ENCODE measurements at places on chromosomes 2 and 18.

GRCh38 chr18:9578306-9578705 lies 36.1 kb downstream of the PPP4R1 start:
- DNase-seq = peak; percentile 42

- peak; percentile 53 for DNase-seq
Observed at GRCh38 chr2:228938629-228939028, 332.5 kb downstream of the PID1 start.

- no peak for DNase-seq
Observed at GRCh38 chr18:34764451-34764850, 54.4 kb downstream of the DTNA start.

DNA sequence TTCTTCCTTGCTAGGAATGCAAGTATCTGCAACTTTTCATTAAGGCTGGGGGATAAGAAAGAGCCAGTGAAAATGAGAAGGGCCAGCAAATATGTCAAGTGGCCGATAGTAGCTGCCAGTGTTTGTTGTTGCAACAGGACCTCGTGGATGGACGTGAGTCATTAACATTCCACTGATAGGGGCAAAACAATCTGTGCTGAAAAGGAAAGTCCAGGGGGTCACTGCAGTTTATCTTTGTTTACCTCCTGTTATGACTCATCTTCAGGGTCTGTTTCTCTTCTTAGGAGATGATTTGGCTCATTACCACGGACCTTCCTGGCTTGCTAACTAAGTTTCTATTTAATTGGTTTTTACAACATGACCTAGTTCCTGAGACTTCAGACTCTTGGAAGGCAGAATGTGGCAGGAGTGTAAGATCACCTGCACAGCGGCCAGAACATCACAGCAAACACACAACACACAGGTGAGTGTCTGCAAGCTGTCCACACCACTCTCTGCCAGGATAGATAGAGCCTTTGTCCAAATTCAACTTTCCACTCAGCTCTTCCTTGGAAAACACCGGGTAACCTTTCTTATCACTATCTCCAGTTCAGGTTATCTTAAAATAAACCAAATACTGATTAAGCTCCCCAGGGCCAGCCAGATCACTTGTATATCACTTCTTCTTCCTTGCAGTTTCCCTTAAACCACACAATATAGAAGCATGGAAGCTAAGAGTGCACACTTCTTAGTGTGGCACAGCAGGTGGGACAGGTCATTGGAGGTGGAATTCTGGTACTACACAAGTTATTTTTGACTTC lies 157.5 kb upstream of the LMAN1 start:
- peak; percentile 99 for DNase-seq

- peak; percentile 91 for DNase-seq
Observed at GRCh38 chr2:69138793-69139459, 125.9 kb downstream of the ANTXR1 start.

- no peak for DNase-seq
Observed at GRCh38 chr18:48138660-48139430, 208.4 kb upstream of the SMAD2 start.

- DNase-seq = no peak
Observed at GRCh38 chr2:1016500-1016899, 65.9 kb downstream of the SNTG2 start.

GRCh38 chr2:222301053-222301795 lies 2.4 kb upstream of the PAX3 start:
- DNase-seq = no peak

GRCh38 chr18:70015127-70015526 lies 67.5 kb upstream of the CD226 start:
- no peak for DNase-seq

DNA sequence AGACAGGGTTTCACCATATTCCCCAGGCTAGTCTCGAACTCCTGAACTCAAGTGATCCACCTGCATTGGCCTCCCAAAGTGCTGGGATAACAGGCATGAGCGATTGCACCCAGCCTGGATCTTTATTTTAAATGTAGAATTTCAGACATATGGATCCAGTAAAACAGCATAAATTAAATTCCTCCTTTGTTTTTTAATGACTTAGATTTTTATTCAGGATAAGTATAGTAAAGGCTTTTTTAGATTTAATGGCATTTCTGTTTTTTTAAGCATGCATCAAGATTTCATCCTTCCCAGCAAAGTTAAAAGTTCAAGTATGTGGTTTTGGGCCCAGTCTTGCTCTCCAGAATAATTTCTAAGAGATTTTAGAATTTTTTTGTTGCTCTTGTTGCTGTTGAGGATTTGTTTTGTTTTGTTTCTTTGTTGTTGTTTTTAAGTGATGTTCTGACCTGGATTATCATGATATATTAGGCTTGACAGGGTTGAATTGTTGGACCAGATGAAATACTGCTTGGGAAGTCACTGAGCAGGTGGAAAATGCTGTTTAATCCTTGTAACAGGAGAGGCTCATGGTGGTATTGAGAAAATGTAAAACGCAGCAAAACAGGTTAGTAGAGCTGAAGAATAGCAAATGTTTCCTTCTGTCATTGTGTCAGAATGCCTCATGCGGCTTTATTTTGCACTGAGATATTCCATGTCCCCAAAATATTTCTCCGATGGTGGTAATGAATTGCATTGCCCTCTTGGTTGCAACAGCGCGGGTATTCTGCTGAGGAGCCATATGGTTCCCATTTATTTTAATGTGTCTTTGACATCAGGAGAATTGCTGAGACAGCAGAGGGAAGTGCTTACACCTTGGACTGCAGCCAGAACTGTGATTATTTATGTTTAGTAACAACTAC lies 147.9 kb downstream of the GALNT3 start:
- DNase-seq = no peak

DNA sequence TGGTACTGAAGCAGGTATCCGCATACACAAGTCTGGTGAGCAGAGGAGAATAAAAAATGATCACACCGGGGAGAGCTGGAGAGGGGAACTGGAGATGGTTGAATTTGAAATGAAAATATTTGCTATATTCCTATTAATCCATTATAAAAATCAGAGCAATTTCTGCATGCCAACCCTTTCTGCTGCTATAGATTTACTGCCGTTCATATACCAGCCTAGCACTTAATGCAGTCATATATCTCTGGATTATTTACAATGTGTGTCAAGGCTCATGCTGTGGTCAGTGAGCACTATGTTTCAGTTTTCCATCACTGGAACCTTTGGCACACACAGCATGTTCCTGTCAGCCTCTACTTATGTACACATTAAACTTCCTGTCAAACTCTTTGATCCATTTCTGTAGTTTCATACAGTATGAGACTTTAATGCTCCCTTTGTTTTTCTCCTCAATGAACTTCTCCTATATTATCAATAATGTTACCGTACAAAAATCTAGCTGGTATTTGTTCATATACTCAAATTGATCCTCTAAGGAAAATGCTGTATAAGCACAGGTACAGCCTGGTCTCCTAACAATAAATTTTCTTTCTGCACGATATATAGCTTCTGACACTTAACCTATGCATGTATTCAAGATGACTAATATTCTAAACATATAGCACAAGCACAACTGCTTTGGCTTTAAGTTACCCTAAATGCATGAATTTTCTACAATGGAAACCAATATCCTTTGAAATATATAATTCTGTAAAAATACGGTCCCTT lies 36.7 kb downstream of the FANCL start:
- peak; percentile 16 for DNase-seq

DNA sequence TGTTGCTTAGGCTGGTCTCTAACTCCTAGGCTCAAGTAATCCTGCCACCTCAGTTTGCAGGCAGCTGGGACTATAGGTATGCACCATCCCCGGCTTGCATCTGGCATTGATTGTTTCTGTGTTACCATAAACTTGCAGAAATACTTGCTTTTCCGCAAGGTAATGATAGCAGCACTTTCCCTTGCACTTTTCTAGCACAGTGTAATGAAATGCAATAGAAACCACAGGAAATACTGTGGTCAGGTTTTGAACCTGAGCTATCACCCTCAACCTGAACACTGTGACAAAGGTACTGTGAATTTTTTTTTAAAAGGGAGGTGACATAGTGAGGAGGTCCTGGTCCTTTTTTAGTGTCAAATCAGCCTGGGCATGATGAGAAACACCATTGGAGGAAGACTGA lies 38.3 kb downstream of the DHRS9 start:
- no peak for DNase-seq

DNA sequence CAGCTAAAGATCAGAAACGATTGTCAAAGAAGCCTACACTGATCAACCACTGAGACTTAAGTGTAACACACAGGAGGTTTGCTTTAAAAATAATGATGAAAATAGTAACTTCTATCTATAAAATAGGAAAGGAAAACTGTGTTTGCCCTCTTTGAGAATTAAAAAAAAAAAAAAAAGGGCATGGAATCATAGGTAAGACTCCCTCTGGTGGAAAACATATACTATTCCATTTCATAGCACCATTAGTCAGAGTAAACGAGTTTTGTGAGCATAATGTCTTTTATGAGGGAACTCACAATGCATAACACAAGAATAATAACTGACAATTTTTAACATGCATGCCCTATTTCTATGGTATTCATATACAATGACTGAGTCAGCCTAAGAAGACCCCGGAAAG lies 36.3 kb downstream of the SLC35F5 start:
- peak; percentile 25 for DNase-seq

DNA sequence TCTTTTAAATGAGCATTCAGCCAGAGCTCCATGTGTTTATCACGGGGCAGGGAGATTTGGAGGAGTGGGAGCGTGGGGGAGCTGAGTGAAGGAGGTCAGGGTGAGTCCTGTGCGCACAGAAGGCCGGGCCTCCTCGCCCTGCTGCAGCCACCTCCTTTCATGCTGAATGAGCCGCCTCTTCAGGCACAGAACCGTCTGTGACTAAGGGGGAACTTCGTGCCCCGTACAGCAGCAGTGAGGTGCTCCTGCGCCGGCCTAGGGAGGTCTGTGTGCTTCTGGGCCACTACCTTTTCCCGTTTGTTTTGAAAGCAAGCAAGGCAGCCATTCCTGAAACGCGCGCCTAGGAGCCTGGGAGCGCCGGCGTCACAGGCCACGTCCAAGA lies 27.1 kb upstream of the ZNF516 start:
- DNase-seq = no peak

- no peak for DNase-seq
Observed at GRCh38 chr18:61292280-61293035, 40.8 kb upstream of the CDH20 start.

DNA sequence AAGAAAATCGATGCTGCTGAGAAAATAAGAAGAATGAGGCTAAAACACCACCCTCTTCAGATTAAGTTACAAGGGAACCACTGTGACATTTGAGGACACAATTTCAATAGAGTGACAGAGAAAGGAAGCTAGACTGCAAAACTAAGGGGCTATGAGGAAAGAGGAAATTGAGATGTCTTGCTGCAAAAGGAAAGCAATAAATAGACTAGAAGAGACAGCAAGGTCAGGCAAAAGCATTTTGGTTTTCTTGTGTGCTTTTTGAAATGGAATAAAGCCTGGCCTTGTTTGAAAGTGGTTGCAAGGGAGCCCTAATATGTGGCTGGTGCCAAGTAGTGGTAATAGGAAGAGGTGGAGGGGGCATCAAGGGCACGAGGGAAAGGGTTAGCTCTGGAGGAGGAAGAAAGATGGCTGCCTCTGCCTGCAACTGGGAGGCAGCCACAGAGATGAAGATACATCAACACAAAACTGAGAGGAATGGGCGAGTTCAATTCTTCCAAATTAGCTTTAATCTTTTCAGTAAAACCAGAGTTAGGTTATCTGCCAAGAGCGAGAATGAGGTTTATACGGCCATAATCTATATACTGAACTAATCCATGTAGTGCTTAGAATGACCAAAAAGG lies 1.2 kb upstream of the MRO start:
- no peak for DNase-seq

DNA sequence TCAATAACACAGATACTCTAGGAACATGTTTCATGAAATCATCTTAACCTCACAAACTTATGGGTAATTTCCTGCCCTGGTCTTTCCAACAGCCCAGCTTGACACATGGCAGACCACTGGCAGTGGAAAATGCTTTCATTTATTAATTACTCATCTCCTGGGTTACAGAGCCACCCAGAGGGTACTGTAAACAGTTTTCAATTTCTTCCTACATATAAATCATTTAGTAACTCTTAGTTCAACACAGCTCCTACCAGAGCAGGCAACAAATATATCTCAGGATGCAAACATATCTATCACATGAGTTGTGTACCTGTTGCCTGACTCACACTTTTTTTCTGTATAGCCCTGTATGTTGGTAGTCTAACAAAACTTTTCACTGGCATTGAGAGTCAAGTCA lies 99.2 kb upstream of the VRK2 start:
- no peak for DNase-seq

DNA sequence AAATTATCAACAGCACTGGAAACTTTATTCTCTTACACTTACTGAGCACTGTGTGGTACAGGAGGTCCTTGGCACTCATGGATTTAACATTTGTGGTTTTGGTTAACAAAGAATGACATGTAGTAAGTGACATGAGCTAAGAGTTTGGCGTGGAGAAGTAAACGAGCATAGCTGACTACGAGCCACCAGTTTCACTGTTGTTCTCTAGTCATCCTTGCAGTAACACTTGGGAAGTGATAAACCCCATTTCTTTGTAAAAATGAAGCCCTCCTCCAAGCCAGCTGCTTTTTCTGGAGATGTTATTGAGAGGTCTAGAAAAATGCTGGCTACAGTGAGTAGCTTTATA lies 32.7 kb downstream of the QPCT start:
- peak; percentile 35 for DNase-seq

GRCh38 chr2:201413143-201413542 lies 38.1 kb downstream of the TRAK2 start:
- DNase-seq = no peak

GRCh38 chr2:173221937-173222594 lies 132.6 kb upstream of the CDCA7 start:
- no peak for DNase-seq

GRCh38 chr2:171081649-171082111 lies 79.0 kb downstream of the TLK1 start:
- no peak for DNase-seq

GRCh38 chr2:230443541-230443940 lies 27.5 kb downstream of the SP100 start:
- DNase-seq = peak; percentile 44

DNA sequence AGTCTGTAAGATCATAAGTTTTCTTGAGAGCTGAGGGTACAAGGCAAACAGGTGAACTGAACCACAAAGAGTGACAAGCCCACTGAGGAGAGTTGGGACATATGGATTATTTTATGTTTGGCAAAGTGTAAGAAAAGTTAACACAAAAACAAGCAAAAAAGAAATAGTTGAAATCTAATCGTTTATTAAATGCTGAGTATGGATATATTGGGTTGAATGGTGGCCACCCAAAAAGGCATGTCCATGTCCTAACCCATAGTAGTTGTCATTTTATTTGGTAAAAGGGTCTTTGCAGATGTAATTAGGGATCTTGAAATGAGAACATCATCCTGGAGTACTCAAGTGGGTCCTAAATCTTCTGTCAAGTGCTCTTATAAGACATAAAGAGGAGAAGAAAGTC lies 24.9 kb upstream of the TWIST2 start:
- DNase-seq = no peak

DNA sequence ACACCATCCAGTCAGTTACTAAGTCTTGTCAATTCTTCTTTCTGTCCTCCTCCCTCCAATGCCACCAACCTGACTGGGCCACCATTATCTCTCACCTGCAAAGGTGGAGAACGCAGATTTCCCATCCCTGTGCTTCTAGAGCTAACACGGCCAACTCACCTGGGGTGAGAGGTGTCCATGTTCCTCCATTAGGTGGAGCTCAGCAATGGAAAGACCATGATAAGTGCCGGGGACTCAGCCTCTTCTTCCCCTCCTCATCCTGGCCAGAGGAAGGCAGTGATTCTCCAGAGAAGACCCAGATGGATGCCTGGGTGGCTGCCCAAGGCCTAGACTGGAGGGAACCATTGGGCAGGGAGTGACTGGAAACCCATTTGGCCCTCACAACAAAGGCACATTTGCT lies 48.1 kb upstream of the SLC1A4 start:
- DNase-seq = no peak

- DNase-seq = no peak
Observed at GRCh38 chr2:157421331-157421944, 22.5 kb downstream of the CYTIP start.

- peak; percentile 54 for DNase-seq
Observed at GRCh38 chr18:11040823-11041656, 108.3 kb downstream of the PIEZO2 start.

Data from amniotic epithelial cell (primary cell).